NCI-H1694 treated with DMSO at 0.1 percent for 48 hours (cell line): ENCODE measurements at places on chromosomes 2 and 18.

- peak; percentile 4 for DNase-seq
Measured at GRCh38 chr2:223822818-223823217, 14.6 kb downstream of the AP1S3 start.

- no peak for DNase-seq
Measured at GRCh38 chr18:11985586-11985985, 4.3 kb downstream of the IMPA2 start.

- DNase-seq = no peak
Measured at GRCh38 chr2:178115271-178115670, 3.0 kb downstream of the RBM45 start.

DNA sequence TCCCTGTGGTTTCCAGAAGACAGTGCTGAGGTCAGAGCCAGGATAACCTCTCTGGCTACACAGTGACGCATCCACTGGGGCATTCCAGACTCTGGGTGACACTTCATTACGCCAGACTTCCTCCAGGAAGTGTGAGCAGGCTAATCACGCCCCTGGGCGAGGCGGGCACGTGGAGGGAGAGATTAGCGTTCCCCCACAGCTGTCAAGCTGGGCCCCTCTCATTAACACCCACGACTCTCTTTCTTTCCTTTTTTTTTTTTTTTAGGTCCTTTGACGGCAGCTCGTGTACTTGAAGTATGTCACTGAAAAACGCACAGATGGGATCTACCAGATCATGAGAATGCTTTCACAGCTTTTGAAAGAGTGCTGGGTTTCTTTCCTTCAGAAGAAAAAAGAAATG, 274.6 kb downstream of the AFF3 start:
- no peak for DNase-seq

DNA sequence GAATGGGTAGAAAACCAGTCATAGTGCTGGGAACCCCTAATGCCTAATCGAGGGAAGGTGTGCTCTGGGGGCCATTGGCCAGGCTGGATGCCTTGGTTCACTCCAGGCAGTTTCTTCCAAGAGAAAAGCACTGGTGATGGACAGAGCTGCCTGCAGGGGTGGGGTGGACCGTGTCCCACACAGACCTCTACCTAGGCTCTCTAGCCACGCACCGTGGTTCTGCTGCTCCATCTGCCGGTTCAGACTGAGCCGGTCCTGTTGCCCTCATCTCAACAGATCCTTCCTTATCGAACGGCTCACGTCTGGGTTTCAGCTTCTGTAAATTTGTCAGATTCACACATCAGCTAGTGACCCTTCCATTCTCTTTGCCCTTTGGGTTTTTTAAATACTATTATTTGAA, 46.4 kb downstream of the RALB start:
- DNase-seq = no peak

DNA sequence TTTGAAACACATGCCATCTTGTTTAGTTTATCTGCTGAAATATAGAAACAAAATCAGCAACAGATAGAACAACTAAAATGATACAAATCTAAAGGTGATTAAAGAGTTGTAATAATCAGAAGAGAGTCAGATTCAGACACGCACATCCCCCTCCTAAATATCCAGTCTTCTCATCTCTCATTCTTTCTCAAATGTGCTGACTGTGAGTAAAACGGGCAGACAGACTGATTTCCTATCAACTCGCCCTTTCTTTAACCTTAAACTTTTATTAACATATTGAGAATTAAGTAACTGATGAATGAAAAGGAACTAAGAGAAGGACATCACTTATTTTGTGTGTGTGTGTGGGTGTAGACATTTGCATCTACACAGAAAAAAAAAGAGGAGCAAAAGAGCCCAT, 34.6 kb upstream of the SPP2 start:
- DNase-seq = no peak

DNA sequence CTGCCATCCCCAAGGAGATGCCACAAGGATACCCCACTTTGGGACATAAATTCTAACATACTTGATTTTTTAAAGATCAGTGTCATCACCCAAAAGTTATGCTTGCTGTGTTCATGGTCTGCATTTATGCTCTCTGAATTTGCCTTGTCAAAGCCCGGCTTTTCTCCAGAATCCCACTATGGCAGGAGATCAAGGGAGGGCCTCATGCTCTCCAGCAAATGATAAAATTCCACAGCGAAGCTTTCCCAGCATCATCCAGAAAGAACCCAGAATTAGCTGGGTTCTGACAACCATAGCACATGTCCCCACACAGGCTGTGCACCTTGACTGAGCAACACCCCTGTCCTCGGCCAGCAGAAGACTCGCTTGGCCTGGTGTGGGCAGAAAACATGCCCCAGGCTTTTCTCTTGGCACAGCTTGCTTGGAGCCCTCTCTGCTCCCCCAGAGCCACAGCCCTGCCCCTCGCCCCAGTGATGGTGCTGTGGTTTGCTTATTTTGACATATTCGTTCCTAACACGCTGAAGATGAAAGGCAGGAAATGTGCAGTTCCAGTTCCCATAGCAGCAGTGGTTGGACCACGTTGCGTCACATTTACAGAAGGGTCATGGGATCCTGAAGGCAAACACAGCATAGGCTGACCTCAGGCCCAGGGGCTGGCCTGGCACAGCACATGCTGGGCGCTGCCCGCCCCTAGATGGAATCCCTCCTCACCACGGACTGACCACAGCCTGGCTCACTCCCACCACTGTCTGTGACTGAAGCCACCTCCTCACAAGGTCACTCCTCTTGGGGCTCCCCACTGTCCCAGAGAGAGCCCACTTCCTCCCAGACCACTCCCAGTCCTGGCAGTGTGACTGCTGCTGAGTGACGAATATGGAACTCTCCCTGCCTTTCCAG, 14.1 kb upstream of the CHRNA1 start:
- no peak for DNase-seq

DNA sequence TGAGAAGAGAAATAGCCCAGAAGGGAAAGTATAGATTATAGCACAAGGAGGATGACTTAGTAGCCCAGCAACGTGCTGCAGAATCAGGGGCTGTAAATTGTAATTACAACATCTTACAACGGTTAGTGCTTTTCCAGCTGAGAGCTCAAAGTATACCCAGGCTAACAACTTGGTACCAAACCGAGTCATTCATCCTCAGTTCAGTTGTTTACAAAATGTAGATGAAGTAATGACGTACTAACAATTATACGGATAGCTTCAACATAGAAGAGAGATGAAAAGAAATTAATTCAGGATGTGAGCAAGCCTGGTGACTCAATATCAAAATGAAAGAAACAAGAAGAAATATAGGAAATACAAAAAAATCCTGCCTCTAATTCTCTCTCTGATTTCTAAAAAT, 99.2 kb downstream of the DYNAP start:
- DNase-seq = no peak

- no peak for DNase-seq
Measured at GRCh38 chr2:153373510-153374279, 104.9 kb downstream of the RPRM start.

GRCh38 chr2:216195565-216196029, 86.4 kb downstream of the XRCC5 start:
- DNase-seq = no peak

- no peak for DNase-seq
Measured at GRCh38 chr18:10379522-10379921, 74.9 kb upstream of the APCDD1 start.

DNA sequence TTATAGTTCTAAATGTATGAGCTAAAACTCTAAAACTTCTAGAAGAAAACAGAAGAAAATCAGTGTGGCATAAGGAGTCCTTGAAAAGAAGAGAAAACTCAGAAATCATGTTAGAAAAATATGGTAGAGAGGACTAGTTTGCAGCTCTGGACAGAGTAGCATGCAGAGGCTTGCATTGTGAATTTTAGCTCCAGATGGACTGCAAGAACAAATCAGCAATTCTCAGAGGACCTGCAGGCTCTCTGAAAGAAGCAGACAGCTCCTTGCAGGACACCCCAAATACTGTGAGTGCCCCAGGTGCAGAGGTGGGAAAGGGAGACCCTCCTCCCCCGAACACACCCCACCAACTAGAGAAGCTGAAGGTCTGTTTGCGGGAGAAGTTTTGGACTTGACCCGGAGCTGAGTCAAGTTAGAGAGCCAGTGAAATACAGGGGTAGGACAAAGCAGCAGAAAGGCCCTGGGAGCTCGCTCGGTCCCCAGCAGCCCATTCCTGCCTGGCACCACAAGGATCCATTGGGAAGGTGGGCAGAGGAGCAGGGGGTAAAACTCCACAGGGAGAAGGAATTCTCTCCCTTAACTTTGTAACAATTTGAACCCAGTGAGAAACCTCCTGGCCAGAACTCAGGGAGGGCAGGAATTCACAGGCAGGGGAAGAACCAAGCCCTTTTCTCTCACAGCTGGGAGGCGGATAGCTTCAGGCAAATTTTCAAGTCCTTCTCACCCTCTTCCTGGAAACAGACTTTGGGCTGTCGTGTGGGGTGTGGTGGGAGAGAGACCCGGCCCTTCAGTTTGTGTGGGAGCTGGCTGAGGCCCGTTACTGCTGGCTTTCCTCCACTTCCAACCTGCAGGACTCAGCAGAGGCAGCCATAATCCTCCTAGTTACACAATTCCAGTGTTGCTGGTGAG, 216.2 kb upstream of the SLC35G4 start:
- DNase-seq = no peak

- DNase-seq = no peak
Measured at GRCh38 chr2:206875701-206876100, 63.6 kb upstream of the CPO start.

GRCh38 chr2:18588049-18588448, 1.3 kb downstream of the NT5C1B start:
- no peak for DNase-seq

DNA sequence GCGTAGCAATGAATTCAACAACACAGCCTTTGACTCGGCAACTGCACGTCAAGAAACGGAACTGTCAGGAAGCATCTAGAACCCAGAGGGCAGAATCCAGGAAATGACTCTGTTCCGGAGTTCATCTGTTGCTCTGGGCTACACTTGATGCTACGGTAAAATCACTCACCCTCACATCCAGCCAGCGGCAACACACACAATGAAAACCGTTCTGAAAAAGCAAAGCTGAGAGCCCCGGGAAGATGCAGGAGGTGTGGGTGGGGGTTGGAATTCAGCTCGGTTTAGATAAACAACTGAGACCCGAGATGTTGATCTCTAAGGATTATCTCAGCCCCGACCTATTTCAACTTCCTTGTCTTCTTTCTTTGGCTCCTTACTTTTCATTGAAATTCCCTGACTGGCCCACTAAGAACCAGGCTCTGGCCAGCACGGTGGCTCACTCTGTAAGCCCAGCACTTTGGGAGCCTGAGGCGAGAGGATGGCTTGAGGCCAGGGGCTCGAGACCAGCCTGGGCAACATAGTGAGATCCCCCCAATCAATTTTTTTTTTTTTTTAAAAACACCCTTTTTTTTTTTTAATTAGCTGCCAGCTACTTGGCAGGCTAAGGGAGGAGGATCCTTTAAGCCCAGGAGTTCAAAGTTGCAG, 13.3 kb upstream of the RAB17 start:
- no peak for DNase-seq

DNA sequence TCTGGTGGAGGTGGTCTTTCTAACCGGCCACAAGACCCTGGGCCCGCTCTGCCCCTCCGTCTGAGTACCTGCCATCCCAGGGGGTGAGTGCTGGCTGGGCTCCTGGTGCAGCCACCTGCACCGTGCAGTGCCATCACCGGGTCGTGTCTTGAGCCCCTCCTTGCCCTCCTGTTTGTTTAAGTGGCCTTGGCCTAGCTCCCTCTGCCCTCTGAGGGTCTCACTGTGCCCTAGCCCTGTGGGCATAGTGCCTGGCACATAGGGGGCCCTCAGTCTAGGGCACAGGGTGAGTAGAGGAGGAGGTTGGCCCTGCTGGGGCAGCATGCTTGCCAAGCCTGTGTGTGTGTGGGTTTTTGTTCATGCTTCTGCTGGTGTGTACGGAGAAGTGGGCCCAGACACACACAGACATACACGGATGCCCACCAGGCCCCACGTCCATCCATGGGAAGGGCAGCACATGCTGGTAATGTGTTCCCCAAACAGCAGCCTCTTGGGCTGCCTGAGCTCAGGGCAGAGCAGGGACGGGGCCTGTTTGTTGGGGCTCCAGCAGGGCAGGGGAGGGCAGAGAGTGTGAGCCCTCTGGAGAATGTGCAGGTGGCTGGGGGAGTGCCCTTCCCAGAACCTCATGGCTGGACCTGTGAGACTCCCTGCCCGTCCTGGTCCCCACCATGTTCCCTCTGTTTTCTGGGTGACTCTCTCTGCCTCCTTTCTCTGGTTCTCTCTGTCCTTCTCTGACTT, 94.6 kb downstream of the GLI2 start:
- DNase-seq = no peak

DNA sequence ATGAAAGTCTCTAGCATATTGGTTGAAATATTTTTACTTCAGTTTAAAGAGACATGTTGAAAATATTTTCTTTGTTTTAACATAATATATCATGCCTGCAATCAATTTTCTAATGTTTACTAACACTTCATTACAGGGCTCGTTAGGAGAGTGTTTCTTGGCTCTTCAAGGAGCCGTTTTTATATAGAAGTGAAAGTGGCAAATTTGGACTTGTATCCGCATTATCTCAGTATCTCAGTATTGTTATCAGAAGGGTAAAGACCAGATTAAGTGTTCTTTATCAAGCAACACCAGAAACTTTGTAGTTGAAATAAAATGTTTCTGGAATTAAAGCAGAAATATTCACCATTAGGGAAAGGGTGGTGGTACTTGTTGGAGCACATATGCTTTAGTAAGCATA, 97.8 kb downstream of the BABAM2 start:
- no peak for DNase-seq

GRCh38 chr2:172342611-172343010, 84.8 kb upstream of the ITGA6 start:
- no peak for DNase-seq

DNA sequence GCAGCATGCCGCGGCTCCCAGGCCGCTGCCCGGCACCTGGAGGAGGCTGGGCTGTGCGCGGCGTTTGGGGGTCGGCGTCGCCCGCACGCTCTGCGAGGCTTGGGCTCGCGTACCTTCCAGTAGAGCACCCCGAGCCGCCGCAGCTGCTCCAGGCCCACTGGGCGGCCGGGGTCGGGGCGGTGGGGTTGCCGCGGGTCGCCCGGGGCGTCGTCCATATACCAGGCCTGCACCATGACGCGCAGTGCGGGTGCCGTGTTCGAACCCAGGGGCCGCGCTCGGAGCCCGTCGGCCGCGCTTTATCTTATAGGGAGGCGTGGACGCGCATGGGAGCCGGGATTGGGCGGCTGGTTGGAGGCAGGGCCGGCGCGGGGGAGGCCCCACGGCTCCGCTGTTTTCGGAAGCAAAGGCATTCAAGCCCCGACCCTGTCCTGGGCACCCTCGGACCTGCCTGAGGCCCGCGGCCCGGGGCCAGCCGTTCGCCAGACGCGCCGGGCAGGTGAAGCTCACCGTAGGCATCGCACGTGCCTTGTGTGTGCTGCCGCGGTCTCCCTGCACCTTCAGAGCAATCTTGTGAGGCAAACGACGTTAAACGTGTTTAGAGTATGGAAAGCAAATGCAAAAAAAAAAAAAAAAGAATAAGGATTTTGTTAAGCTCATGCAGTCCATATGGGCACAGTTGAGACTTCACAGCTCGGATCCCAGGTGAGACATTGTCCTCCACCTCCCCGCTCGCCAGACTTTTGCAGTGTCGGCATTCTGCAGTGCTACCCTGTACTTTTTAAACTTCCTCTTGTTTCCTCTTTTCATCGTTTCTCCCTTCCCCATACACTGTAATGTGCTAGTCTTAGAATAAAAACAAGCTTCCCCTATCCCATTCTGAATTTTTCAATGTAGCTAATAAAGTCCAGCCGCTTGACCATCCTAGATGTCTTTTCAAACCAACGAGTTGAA, at the start of gene ADI1:
ADI1 (minus strand) TSS at position 277 of the 951 bp plus-strand sequence; CDS start at position 233, 44 bp downstream.
- DNase-seq = peak; percentile 88
